ENCODE measurements at places on chromosomes 3 and 15. TPM values are rescaled to one million over a fixed set of nuclear protein-coding genes. Genes with fewer than 3 reads are reported as not detected.

SLC28A2 gene
- total RNA-seq = not detected

RYR3 gene
- under 0.01 TPM for total RNA-seq

ANKUB1 gene
- 0.17 TPM for total RNA-seq

RHCG gene
- 2.5 TPM for total RNA-seq

RCN2 gene
- 47.0 TPM for total RNA-seq

PPP2R3A gene
- 20.0 TPM for total RNA-seq

GPX1 gene
- total RNA-seq = 275 TPM

MYL3 gene
- total RNA-seq = not detected

GALNT15 gene
- total RNA-seq = under 0.01 TPM

LRRIQ4 gene
- total RNA-seq = 0.17 TPM

UBAP1L gene
- 2.3 TPM for total RNA-seq

TMEM42 gene
- total RNA-seq = 11.8 TPM

SHC4 gene
- 23.8 TPM for total RNA-seq

DLG1 gene
- total RNA-seq = 115 TPM

ECE2 gene
- not detected for total RNA-seq

ESYT3 gene
- total RNA-seq = 1.6 TPM

NR2E3 gene
- total RNA-seq = 1.7 TPM

STX19 gene
- not detected for total RNA-seq

CLDN18 gene
- not detected for total RNA-seq

IL17RC gene
- 17.8 TPM for total RNA-seq

UPK1B gene
- 0.48 TPM for total RNA-seq

RGMA gene
- total RNA-seq = 0.83 TPM

PKM gene
- 2,783 TPM for total RNA-seq

CACNA2D2 gene
- total RNA-seq = 0.05 TPM

ZNF106 gene
- total RNA-seq = 56.3 TPM

TMC3 gene
- total RNA-seq = not detected

MELTF gene
- total RNA-seq = 11.7 TPM

NEO1 gene
- 11.0 TPM for total RNA-seq

ITGB5 gene
- total RNA-seq = 110 TPM

DLL4 gene
- not detected for total RNA-seq

CEP19 gene
- 2.0 TPM for total RNA-seq

IMPG2 gene
- total RNA-seq = 0.19 TPM

GPR62 gene
- total RNA-seq = not detected

TRIM42 gene
- not detected for total RNA-seq

MESP1 gene
- total RNA-seq = under 0.01 TPM

SERPINI2 gene
- not detected for total RNA-seq

MOBP gene
- total RNA-seq = not detected

ADAMTS17 gene
- 1.7 TPM for total RNA-seq

FOXL2NB gene
- total RNA-seq = 0.42 TPM

SGO1 gene
- 0.50 TPM for total RNA-seq

CD200 gene
- total RNA-seq = 23.7 TPM

NPAP1 gene
- total RNA-seq = not detected

PYGO1 gene
- total RNA-seq = 5.8 TPM

UCN2 gene
- 28.3 TPM for total RNA-seq

CAMK2N2 gene
- 3.7 TPM for total RNA-seq

PHLDB2 gene
- total RNA-seq = 95.5 TPM

HDAC11 gene
- total RNA-seq = 17.7 TPM

EXD1 gene
- total RNA-seq = not detected

OR5H2 gene
- not detected for total RNA-seq

GPR27 gene
- total RNA-seq = 7.7 TPM

NLGN1 gene
- total RNA-seq = not detected

KIF7 gene
- 10.2 TPM for total RNA-seq

SLC22A13 gene
- 2.5 TPM for total RNA-seq

HTD2 gene
- 18.5 TPM for total RNA-seq

SNX33 gene
- 28.2 TPM for total RNA-seq

CDHR4 gene
- total RNA-seq = 0.33 TPM

C3orf49 gene
- total RNA-seq = not detected

All from mammary epithelial cell (primary cell).